ELF-1 (cell line): ENCODE measurements at places on chromosomes 4 and X.

GRCh38 chrX:119640731-119641170 is 34.5 kb upstream of the NKRF start:
- DNase-seq: no peak

GRCh38 chrX:122087341-122087740 is 1039.9 kb downstream of the GLUD2 start:
- DNase-seq: no peak

DNA sequence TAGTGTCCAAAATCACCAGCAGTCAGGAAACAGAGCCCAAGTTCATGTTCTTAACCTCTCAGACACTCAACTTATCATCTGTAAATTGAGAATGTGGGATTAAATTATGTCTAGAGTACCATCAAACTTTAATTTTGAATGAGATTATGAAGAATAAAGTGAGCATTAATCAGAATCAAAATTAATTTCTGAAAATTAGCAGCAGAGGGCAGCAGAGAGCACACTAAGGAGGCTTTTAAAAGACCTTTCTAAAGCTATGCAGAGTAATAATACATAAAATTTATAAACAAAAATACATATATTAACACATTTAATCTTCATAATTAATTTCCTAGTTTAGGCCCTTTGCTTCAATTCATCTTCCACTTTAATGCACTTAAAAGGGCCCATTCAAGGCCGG is 7.1 kb downstream of the TASL start:
- DNase-seq: no peak

DNA sequence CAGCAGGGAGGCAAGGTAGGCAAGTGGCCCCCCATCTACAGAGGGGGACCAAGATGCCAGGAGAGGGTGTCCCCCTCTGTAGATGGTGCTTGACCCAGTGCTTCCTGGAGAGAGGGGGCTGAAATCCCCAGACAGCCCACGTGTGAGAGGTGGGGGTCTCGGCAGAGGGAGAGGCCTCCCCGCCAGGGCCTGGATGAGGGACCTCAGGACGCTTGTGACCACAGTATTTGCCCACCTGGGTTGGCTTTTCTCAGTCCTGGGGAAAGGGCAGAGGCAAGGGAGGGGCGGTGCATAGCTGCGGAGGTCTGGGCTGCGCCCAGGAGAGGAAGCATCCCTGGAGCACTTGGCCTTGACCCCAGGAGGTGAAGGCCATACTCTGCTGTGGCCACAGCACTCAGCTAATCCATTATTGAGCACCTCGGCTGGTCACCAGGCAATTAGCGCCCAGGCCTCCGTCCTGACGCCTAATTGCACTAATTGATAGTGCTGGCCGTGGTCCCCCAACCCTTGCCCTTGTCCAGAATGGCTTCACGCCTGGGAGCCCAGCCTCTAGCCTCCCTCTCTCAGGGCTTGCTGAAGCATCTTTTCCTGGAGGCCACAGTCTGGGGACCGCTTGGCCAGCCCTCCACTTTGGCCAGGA is 30.7 kb downstream of the HMX1 start:
- DNase-seq: no peak

- DNase-seq: no peak
These were observed 83.0 kb upstream of the TMEM33 start for GRCh38 chr4:41852229-41852628.

DNA sequence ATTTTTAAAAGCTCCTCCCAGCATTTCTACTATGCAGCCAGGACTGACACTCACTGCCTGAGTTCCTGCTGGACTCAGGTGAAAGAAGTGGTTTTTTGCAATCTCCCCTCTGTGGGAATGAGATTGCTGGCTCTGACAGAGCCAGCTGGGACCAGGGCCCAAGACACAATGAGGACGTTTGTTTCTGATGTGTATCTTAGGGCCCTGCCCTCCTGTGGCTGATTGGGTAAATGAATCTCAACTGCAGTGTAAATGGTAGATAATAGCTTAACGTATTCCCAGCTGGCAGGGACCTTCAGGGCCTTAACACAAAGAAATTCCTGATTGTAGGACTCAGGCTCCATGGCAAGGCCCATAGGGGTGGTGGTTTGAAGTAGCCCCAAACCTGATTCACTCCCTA is 85.8 kb upstream of the PRPS1 start:
- DNase-seq: peak; percentile 64

- DNase-seq: no peak
These were observed 1085.0 kb downstream of the CCSER1 start for GRCh38 chr4:91212211-91212610.

DNA sequence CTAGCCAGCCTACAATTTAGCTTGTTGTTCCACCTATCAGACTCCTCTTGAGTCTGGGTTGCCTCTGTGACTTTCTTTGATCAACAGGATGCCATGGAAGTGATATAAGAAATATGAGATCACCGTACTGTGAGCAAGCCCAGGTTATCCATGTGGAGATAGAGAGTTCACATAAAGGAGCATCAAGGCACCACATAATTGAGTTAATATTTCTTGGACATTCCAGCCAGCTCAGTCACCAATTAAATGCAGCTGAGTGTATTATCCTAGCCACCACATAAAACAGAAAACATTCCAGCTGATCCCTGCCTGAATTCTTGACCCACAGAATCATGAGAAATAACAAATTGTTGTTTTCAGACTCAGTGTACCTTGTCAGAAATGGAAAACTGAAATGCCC is 253.6 kb downstream of the PPP1R2C start:
- DNase-seq: no peak

GRCh38 chr4:19689511-19689910 is 562.2 kb upstream of the SLIT2 start:
- no peak for DNase-seq

DNA sequence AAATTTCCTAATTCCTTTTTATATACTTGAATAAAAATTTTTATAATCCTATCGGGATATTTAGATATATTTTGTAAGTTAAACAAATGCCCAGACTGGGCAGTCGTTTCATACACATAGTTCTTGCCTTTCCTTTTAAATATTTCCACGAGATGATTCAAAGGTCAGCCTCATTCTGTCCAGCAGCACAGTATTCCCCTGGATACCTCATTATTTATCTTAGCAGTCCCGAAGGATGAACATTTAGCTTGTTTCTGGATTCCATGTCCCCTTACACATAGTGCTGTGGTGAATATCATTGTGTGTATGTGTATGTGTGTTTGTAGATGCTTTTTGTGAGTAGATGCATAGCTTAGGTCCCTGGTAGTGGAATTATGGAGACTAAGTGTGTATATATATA is 38.3 kb downstream of the RAPGEF2 start:
- DNase-seq: no peak

DNA sequence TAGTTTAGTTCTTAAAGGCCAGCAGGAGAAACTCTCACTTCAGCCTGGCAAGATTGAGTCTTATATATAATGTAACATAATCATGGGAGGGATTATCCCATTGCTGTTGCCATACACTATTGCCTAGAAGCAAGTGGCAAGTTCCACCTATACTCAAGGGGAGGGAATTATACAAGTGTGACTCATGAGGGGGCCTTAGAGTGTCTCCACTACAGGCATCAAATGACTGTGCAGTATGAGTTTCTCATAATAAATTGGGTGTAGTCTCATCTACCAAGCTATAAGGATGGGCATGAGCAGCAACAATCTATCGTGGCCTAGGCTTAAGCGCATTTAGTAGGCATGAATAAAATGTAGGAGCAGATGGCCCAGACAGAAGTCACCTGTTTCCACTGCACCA is 89.1 kb upstream of the C1GALT1C1 start:
- no peak for DNase-seq

GRCh38 chrX:39840133-39840532 is 257.6 kb downstream of the BCOR start:
- no peak for DNase-seq

DNA sequence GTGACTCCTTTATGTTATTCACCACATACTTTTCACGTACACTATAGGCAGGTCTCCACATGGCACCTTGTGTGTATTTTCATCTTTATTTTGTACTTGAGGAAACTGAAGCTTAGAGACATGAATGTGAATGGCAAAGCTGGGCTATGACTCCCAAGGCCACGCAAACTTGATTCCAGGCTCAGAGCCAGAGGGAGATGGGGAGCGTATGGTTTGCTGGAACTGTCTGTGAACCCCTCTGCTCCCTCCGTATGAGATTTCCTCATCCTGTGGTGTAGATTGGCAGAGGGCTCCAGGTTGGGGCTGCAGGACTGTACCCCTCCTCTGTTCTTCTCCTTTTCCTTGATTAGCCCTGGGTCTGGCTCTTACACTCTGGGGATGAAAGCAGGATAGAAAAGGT is 16.1 kb upstream of the STARD8 start:
- DNase-seq: no peak

- DNase-seq: peak; percentile 44
These were observed 39.2 kb upstream of the MSX1 start for GRCh38 chr4:4820261-4820660.

DNA sequence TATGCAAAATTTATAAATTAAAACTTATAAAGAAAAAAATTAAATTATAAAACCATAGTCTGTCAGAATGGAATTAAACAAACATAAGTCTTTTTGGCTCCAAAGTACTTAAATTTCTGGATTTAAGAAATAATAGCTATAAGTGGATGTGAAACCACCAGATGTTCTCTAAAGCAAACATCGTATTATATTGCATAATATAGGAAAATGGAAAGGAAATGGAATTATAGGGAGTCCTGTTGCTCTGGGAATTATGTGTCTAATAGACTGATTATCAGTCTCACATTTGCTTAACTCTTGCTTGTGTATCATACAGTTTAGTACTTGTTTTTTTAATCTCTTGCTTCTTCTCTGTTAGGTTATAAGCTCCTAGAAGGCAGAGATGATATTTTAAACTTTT is 819.2 kb downstream of the RAPGEF2 start:
- DNase-seq: no peak

GRCh38 chrX:1781766-1782165 is 166.9 kb downstream of the ASMT start:
- peak; percentile 35 for DNase-seq

GRCh38 chr4:187125062-187125461 is 401.4 kb upstream of the FAT1 start:
- no peak for DNase-seq
